NCI-H345 (cell line): ENCODE measurements at places on chromosomes 4 and X.

- DNase-seq, result no peak
These were observed 21.4 kb upstream of the RBPJ start for GRCh38 chr4:26299254-26299882.

DNA sequence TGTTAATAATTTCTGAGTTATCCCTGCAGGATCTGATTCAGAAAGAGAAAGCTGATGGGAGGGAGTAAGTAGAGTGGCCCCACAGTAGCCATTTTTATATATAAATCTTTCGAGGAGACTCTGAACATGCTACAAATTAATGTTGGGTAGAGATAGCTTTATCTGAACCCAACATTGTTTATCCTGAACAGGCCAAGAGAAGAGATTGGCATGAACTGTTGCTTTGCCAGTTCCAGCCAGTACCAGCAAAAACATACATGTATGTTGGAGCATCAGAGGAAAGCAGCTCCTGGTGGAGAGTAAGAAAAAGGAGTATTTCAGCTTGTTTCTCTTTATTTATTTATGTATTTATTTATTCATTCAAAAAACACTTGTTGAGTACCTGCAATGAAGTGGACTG, 1.6 kb downstream of the MAOA start:
- DNase-seq, result no peak

GRCh38 chr4:155612074-155612473, 54.6 kb upstream of the GUCY1A1 start:
- DNase-seq, result no peak

GRCh38 chr4:170017252-170017651, 8.9 kb downstream of the MFAP3L start:
- no peak for DNase-seq

- no peak for DNase-seq
These were observed 72.8 kb downstream of the GRXCR1 start for GRCh38 chr4:42965326-42965725.

GRCh38 chrX:149568701-149569296, 18.5 kb downstream of the MAGEA9B start:
- DNase-seq, result no peak

GRCh38 chr4:35934320-35934981, 309.9 kb downstream of the ARAP2 start:
- peak; percentile 10 for DNase-seq

GRCh38 chrX:41043674-41044345, 41.4 kb upstream of the USP9X start:
- DNase-seq, result no peak

- DNase-seq, result no peak
These were observed 61.3 kb downstream of the NUDT11 start for GRCh38 chrX:51435101-51435500.

- DNase-seq, result no peak
These were observed 10.8 kb downstream of the PDZD4 start for GRCh38 chrX:153819384-153820040.

- no peak for DNase-seq
These were observed 324.1 kb upstream of the FAM47C start for GRCh38 chrX:36684053-36684452.

- DNase-seq, result no peak
These were observed 123.6 kb upstream of the RBPJ start for GRCh38 chr4:26197018-26197779.
